ENCODE measurements at places on chromosomes 11 and 22. TPM values are rescaled to one million over a fixed set of nuclear protein-coding genes. Genes with fewer than 3 reads are reported as not detected.

DNA sequence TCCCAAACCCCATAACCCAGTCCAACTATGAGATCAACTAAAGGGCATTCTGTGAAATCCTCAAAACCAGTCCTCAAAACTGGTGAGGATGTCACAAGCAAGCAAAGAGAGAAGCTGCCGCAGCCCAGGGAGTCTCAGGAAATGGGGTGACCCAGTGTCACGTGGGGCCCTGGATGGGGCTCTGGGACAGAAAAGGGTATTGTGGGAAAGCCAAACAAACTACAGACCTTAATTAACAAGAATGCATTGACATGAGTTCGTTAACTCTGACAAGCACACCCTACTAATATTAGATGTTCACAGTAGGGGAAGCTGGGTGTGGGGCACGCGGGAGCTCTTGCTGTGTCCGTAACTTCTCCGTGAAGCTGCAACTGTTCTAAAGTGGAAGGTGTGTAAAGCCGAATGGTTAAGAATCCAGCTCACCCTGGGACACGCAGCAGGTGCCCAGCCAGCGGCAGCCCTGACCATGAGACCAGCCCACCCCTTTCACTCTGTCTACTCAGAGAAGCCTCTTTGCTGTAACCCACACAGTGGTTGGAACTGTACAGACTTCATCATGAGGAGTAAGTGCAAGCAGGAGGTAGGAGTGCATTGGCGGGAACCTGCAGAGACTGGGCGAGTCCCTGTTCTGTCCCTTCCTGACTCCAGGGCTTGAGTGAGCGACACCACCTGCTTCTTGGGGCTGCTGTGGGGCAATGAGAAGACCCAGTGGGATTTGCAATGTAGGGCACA, 17.9 kb downstream of the LINC01488 start:
- no peaks in the 10 kb centered on the region for H3K36me3 ChIP-seq
- H3K4me1 ChIP-seq = no peaks in the 10 kb centered on the region
- H3K27ac ChIP-seq = no peak overlapping the region
- no peak for DNase-seq

GRCh38 chr22:46295277-46295971, 1.2 kb upstream of the GTSE1 start:
- peaks cover under 1% of the 10 kb centered on the region for H3K27me3 ChIP-seq
- H3K27ac ChIP-seq = no peak overlapping the region
- H3K4me3 ChIP-seq = peak overlapping the region; percentile 79
- peaks cover 59% of the 10 kb centered on the region for H3K4me1 ChIP-seq
- DNase-seq = no peak
- peaks cover 16% of the 10 kb centered on the region for H3K36me3 ChIP-seq

DNA sequence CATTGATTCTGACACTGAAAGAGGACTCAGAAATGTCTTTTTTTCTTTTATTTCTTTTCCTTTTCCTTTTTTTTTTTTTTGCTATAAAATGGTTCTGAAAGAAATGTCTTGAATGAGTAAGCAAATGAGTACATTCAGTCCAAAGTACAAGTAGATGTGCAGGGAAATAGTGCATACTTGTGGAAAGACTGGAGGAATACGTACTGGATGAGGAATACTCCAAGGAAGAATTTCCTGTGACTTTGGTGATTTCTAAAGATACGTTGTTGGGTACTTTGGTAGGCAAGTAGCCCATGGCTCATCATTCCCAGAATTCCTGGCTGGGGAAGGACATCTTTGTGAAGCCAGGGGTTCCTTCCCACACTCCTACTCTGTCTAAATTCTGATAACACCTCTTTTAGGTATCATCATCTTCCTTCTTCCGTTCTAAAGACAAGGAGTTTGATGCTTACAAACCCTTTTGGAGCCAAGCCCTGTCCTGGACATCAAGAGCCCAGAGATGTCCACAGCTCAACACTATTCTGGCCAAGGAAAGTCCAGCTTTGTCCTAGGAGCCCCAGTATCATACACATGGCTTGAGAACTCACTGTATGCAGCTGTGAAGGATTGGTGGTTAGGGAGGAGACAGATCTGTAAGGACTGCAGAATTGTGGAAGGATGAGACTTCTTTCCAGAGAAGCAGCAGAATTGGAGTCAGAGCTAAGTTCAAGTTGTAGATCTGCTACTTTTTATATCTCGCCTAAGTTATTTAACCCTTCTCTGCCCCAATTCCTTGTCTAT, 4.8 kb upstream of the NUP98 start:
- H3K4me1 ChIP-seq = peaks cover 6% of the 10 kb centered on the region
- no peaks in the 10 kb centered on the region for H3K36me3 ChIP-seq
- no peak overlapping the region for H3K27ac ChIP-seq

- no peak overlapping the region for H3K4me3 ChIP-seq
- H3K27ac ChIP-seq = no peak overlapping the region
- no peak for DNase-seq
- H3K27me3 ChIP-seq = no peaks in the 10 kb centered on the region
- no peaks in the 10 kb centered on the region for H3K4me1 ChIP-seq
- H3K36me3 ChIP-seq = no peaks in the 10 kb centered on the region
These were observed 107.5 kb downstream of the NXPE2 start for GRCh38 chr11:114785820-114786219.

DNA sequence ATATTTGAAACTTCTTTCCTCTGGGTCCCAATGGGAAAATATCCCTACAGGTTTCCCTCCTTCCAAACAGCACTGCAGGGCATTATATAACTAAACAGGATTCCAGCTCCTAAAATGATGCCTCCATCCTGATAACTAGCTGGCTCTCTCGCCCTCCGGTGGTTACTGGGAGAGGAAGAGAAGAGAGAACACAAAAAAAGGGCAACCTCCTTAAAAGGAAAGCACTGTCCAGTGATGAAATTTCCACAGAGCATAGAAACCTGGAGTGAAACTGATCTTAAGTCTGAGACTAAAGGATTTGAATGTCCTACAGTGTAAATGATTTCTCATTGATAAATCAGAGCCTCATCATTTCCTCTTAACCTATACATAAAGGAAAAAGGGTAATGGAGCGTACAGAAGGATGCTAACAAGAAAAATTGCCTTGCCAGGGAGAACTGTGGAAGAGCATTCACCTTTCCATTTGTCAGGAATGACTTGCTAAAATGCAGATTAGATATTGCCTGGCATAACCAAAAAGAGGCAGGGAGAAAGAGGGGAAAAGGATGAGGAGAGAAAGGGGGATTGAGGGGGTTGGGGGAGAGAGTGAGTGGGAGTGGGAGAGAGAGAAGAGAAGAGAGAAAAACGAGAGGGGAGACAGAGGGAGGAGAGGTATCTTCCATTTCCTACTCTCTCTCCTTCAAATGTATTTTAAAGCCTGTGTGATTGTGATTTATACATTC, 121.3 kb downstream of the APOL5 start:
- peak overlapping the region; percentile 33 for H3K4me3 ChIP-seq
- peak overlapping the region; percentile 64 for H3K27ac ChIP-seq
- no peaks in the 10 kb centered on the region for H3K36me3 ChIP-seq
- H3K4me1 ChIP-seq = no peaks in the 10 kb centered on the region

Gene IGLL1
- polyA plus RNA-seq = 3.5 TPM

Gene CSF2RB
- polyA plus RNA-seq = 14.6 TPM

Gene TUG1
- polyA plus RNA-seq = 65.5 TPM

Gene TRIM51
- polyA plus RNA-seq = not detected

Gene BIK
- polyA plus RNA-seq = 5.5 TPM
